ENCODE measurements at places on chromosomes 1 and 21. TPM values are rescaled to one million over a fixed set of nuclear protein-coding genes. Genes with fewer than 3 reads are reported as not detected.

WNT3A gene
- total RNA-seq = 0.09 TPM

RGS5 gene
- 12.7 TPM for total RNA-seq

SPRR3 gene
- 1.0 TPM for total RNA-seq

GPX7 gene
- total RNA-seq = 21.7 TPM

KLF17 gene
- not detected for total RNA-seq

SLC37A1 gene
- total RNA-seq = 9.8 TPM

CD1D gene
- not detected for total RNA-seq

Data from Caco-2 (cell line).